ENCODE measurements at places on chromosomes 11 and 22. TPM values are rescaled to one million over a fixed set of nuclear protein-coding genes. Genes with fewer than 3 reads are reported as not detected.

The PDGFB gene
- polyA plus RNA-seq: 12.3 TPM

The CRYBB2 gene
- 0.13 TPM for polyA plus RNA-seq

The OR5A1 gene
- not detected for polyA plus RNA-seq

The OR52N5 gene
- not detected for polyA plus RNA-seq

The CYB561A3 gene
- 34.9 TPM for polyA plus RNA-seq

The OR10A2 gene
- polyA plus RNA-seq: not detected

The SLCO2B1 gene
- polyA plus RNA-seq: 25.1 TPM

The RBMXL2 gene
- polyA plus RNA-seq: not detected

The TSPO gene
- 211 TPM for polyA plus RNA-seq

The WBP2NL gene
- polyA plus RNA-seq: 0.98 TPM

The APOBEC3C gene
- 28.9 TPM for polyA plus RNA-seq

The NEFH gene
- polyA plus RNA-seq: 1.1 TPM

The MGAT3 gene
- polyA plus RNA-seq: 4.8 TPM

The FAM180B gene
- 0.10 TPM for polyA plus RNA-seq

The MUC6 gene
- polyA plus RNA-seq: not detected

The GLYAT gene
- polyA plus RNA-seq: 0.05 TPM

The C11orf16 gene
- not detected for polyA plus RNA-seq

The CARD18 gene
- polyA plus RNA-seq: not detected

The MPPED2 gene
- 3.0 TPM for polyA plus RNA-seq

The MMP12 gene
- polyA plus RNA-seq: 0.62 TPM

The LRP4 gene
- 2.4 TPM for polyA plus RNA-seq

The TMEM121B gene
- polyA plus RNA-seq: 0.18 TPM

The ADM gene
- 47.2 TPM for polyA plus RNA-seq

The LGR4 gene
- 9.9 TPM for polyA plus RNA-seq

The C11orf87 gene
- polyA plus RNA-seq: not detected

The PRSS23 gene
- 146 TPM for polyA plus RNA-seq

The NNMT gene
- polyA plus RNA-seq: 388 TPM

The KCNK4 gene
- polyA plus RNA-seq: 0.13 TPM

The GAS2 gene
- polyA plus RNA-seq: 0.79 TPM

The KCNA4 gene
- polyA plus RNA-seq: 0.03 TPM

The HOATZ gene
- polyA plus RNA-seq: not detected

The POU2AF1 gene
- 1.0 TPM for polyA plus RNA-seq

The NRIP3 gene
- 2.1 TPM for polyA plus RNA-seq
